Peyer's patch (tissue), 4 donors: ENCODE measurements at places on chromosomes 3 and 15. TPM values are rescaled to one million over a fixed set of nuclear protein-coding genes. Genes with fewer than 3 reads are reported as not detected.

The FOXL2 gene
- not detected for total RNA-seq

The MYO1E gene
- total RNA-seq = 272 TPM

The NR2F2 gene
- total RNA-seq = 20.9 TPM

The PXYLP1 gene
- total RNA-seq = 34.0 TPM

The GPR62 gene
- not detected for total RNA-seq

The MYL3 gene
- total RNA-seq = 17.3 TPM

The CP gene
- 4.7 TPM for total RNA-seq

DNA sequence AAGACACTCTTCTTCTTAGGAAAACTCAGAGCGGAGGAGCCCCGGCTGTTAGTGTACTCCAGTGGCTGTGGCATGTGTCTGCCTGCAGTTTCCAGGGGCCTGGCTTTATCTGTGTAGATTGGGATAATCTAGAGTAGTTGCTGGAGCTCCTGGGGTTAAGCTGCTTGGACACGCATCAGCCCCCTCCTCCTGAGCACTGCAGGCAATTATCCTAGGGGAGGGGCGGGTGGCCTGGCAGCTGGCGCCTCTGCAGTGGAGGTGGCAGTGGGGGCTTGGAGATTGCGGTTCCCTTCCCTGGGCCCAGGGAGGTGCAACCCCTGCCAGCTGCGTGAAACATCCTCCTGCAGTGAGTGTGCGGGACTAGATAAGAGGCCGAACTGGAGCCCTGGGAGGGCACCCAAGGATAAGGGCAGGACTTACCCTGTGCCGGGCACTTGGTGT is 68.2 kb downstream of the EFCAB12 start:
- no peak for DNase-seq

DNA sequence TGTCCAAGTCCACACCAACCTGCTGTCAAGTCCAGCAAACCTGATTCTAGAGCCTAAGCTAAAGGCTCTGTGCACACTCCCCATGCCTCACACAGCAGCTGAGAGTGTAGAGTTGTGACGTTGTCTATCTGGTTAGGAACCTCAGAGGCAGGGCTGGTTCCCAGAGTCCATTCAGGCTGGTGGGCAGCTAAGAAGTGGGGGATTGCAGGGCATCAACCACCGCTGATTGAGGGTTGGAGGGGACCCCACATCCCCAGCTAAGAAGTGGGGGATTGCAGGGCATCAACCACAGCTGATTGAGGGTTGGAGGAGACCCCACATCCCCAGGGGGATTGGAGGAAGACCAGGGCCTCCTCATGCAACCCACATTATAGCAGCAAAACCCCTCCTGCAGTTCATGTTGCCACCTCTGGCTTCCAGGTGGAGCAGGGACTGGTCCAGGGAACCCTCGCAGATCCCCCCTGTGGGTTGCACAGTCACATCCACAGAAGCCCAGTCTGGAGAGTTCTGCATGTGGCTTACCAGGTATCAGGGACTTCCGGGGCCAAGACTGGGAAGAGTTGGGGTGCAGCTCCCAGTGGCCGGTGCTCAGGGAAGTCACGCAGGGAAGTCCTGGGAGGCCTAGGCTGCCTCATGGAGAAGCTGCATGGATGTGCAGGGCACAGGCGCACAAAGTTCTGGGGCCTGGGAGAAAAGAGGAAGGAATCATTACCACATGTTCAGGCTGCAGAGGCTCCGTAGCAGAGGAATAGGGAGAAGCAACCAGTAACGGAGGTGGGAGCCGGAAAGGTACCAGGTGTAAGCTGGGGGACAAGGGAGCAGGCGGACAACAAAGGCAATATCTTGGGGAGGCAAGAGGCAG is 71.4 kb upstream of the PCSK6 start:
- DNase-seq = no peak

DNA sequence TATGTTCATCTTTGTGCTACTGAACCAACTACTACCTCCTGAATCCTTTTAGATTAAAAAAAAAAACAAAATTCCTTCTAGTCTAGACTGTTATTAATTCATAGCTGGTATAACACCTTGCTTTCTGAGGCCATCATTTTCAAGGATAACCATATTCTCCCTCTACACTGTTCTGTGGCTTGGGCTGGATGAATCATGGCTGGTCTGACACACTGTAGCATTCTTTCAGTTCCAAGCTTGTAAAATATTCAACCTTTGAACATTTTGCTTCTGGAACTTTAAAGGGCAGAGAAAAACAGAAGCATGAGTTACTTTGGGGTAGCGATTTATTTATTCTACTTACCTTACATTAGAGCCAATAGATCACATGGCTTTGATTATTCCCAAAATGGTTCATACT is 7.6 kb downstream of the HSPBAP1 start:
- no peak for DNase-seq

DNA sequence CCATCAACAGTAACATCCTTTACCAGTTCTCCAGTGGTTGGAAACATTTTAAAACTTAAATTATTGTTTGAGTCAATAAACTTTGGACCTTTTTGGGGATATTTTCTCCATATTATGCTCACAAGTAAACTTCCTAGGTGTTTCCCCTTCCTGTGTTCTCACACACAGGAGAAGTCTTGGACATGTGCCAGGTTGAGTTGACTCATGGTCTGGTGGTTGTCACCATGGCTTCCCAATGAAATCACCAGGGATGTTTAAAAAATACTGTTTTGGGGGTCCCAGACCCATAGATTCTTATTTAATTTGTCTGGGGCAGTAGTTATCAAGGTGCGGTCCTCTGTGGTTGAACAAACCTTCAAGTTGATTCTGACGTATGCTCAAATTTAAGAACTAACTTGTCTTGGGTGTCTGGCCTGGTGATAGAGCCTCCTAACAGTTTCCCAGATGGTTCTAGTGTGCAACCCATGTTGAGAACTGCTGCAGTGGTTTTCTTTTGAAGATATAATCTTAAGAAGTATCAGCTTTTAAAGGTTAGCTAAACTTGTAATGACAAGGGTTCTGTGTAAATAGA is 291.8 kb downstream of the EDEM1 start:
- no peak for DNase-seq

DNA sequence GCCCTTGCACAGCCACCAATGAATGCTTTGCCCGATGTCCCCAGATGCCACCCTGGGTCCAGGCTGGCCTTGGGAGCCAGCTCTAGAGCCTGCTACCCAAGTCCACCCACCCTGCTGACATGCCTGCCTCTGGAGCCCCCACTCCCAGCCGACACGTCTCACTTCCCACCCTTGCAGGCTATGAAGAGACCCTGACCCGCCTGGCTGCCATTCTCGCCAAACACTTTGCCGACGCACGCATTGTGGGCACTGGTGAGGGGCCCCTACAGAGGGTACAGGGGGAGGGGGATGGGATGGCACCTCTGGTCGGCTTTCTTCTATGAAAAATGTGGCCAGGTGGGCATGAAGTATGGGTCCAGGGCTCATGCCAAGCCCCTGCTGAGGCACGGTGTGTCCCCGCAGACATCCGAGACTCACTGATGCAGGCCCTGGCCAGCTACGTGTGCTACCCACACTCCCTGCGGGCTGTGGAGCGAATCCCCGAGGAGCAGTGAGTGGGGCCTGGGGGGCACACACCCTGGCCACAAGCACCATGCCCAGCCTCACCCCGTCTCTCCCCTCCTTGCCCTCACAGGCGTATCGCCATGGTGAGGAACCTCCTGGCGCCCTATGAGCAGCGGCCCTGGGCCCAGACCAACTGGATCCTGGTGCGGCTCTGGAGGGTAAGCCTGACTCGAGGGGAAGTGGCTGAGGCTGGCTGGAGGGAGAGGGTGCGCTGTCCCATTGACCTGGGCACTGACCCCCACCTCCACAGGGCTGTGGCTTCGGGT is 6.0 kb downstream of the AMIGO3 start:
- peak; percentile 36 for DNase-seq

GRCh38 chr3:28677581-28677980 is 329.0 kb upstream of the AZI2 start:
- DNase-seq = no peak

DNA sequence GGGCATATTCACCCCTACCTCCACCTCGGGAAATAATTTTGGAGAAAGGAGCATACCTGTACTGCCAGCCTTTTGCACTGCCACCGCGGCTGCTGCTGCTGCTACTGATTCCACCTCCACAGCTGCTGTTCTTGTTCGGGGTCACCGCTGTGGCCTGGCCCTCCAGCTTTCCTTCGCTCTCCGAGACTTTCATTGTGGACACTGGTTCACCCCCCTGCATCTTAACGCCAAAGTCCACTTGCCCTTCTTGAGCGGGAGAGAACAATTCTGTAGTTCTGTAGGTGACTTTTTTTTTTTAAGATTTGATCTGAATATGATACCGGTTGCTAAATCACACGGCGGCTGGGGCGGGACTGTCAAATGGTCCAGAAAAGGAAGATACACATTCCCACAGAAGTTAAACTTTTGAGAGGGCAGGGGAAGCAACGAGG is 701 bp downstream of the OSBPL11 start:
- peak; percentile 55 for DNase-seq

DNA sequence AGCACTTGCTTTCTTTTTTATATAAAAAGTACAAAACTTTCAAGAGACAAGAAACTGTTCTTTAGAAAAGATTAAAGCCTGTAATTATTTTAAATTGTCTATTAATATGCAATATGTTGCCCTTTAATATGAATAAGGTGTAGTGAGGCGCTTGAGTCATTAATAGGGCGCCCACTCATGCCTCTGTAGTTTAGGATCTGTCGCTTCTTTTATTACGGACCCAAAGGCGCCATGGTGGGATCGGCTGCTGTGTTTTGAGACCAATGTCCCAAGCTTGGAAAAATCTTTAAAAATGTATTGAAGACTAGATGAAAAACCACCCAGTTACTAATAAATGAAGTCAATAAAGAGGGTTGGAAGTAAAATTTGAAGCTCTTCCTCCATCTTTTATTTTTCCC is 259.5 kb upstream of the MEIS2 start:
- DNase-seq = no peak

- DNase-seq = peak; percentile 86
Observed at GRCh38 chr15:70466895-70467529, 296.3 kb downstream of the UACA start.

DNA sequence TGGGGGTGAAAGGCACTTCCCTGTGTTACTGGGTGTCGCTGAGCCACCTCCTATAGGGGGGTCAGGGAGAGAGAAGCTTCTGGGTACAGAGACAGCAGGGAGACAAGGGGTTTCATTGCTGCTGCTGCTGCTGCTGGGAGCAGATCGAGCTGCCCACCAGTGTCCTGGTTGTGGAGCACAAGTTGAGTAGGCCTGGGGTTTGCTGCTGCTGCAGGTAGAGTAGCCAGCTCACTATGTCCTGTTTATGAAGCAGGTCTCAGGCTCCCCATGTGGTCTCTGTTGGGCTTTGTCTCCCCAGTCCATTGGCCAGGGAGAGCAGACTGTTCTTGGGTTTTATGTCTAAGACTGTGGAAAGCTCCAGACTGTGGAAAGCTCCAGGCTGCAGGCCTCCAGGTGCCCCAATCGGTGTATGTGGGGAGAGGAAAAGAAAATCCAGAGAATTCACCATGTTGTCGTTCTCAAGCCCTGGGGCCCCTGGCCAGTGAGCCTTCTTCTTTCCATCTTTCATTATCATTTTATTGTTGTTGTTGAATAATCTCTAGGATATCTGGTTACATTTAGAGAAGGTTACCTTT is 157.8 kb downstream of the ADAMTS17 start:
- DNase-seq = no peak

DNA sequence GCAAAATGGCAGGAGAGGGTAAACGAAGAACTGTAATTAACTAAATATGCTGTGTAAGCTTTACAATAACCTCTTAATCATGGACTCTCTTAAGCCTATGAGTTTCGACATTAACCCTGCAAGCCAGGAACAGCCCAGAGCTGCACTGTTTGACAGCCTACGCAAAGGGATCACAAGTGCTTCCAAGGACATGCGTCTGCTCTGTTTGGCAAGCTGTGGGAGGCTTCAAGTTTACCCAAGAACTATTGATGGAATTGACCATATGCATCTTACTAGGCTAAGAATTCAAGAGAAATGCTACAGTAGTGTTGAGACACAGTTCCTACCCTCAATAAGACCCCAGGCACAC is 66.0 kb downstream of the PDZRN3 start:
- DNase-seq = no peak

- no peak for DNase-seq
Observed at GRCh38 chr3:9167222-9167621, 82.2 kb downstream of the SRGAP3 start.

DNA sequence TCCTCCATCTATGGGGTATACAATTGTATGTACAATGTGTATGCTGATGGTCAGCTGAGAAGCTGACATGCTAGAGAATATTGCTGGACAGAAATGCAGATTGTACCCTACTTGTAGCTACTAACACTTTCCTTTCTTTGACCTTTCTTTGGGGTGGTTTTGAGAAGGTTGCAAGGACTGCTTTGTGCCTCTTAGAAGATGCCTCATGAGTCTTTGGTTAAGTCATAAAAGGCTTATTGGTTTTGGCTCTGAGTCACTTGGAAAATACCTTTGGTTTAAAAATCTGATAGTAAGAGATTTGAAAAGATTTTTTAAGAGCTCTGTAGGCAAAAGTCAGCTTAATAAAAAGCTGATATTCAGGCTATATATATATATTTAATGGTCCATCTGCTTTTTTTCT is 71.5 kb downstream of the ZMAT3 start:
- DNase-seq = no peak

DNA sequence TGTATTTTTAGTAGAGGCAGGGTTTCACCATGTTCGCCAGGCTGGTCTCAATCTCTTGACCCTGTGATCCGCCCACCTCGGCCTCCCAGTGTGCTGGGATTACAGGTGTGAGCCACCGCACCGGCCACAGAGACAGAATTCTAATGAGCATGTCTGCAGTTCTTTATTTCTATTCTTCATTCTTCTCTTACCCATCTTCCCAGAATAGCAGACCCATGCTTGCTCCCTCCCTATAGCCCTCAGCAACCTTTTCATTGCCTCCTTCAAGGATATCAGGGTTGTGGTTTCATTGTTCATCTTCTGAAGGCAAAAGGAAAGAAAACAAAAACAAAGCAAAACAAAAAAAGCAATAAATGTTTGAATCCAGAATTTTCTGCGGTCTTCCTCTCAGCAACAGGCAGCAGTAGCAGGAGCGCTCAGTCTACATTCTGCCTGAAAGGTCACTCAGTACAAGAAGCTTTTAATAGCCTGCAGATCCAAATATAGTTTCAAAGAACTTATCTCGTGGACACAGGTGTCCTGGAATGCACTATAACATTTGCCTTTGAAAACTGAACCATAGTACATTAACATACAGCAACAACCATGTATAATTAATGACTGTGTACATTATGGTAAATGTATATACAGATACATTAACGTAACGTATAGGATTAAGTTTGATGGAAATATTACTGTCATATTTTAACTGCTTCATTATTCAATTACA is at the start of gene SMCO1:
Gene SMCO1, minus strand, starts transcription at position 434 of the 709 bp plus-strand sequence. Its CDS starts 137 bp downstream, at position 297.
- no peak for DNase-seq

- no peak for DNase-seq
Observed at GRCh38 chr3:169324452-169324785, 339.1 kb downstream of the MECOM start.
